ENCODE measurements at places on chromosomes 2 and 18. TPM values are rescaled to one million over a fixed set of nuclear protein-coding genes. Genes with fewer than 3 reads are reported as not detected.

- ATAC-seq = peak; percentile 86
These were observed 127.8 kb downstream of the FBXO15 start for GRCh38 chr18:74019864-74020263.

DNA sequence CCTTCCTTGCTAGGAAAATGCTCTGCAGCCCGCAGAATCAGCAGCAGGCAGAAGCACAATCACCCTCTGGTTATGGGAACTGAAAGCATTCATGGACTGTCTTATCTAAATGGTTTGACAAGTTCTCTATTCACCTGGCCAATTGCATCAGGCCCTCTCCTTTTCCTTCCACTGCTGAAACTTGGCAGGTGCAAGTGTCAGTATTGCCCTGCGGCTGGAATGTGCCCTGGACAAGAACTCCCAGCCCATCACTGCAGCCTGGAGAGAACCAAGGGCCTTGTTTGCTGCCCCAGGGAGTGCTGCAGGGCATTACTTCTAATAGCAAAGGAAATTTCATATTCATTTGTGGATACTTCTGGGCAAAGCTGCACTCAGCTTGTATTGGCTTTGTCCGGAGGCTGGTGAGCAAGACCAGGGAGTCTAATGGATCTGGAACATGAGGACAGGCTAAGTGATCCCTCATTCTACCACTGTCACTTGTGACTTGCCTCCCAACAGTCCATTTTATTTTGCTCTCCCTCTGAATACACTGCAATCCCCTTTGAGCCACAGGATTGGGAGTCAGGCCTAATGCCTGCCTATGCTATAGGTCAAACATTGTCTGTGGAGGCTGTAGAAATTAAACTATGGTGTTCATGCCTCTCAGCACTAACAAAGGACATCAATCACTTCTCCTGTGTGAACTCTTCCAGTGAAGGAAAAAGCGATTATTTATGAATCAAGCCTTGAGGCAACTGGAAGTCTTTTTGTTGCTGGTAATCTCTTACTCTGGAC is 116.9 kb downstream of the LYPD6B start:
- no peak for ATAC-seq

- ATAC-seq = no peak
These were observed 29.9 kb downstream of the CYP26B1 start for GRCh38 chr2:72117718-72118117.

- no peak for ATAC-seq
These were observed 28.0 kb upstream of the PMAIP1 start for GRCh38 chr18:59871711-59872362.

- peak; percentile 12 for ATAC-seq
These were observed 12.2 kb downstream of the CAPG start for GRCh38 chr2:85397925-85398331.

DNA sequence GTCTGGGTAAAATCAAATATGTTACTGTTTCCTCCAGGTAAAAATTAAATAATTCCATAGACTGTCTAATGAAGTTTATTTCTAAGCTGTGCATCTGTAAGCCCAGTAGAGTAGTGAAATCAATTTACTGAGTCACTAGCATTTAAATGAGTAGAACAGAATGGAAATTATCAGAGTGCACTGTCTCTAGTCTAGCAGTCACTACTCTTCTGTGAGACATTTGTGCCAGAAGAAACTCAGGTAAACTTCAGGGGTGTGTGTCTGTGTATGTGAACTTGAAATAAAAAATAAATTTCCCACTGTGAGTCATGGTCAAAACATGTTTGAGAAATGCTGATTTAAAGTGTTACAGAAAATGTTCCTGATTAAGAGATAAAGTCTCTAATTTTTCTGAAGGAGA is 146.4 kb downstream of the RIF1 start:
- ATAC-seq = no peak

DNA sequence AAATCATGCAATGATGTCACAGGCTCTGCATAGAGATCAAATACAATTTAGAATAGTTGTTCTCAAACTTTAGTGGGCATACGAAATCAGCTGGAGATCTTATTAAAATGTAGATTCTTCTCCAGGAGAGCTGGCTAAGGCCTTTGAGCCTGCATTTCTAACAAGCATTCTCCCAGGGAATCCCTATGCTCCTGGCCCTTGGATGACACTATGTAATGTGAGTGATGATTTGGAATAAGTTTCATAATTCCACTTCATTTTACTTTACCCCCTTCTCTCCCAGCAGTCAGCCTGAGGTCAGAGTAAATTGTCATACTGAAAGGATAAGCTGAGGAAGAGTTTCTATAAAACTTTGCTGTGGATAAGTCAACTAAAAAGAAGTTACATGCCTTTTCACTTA is 189.1 kb downstream of the UBE2E3 start:
- no peak for ATAC-seq

GRCh38 chr2:224142397-224143312 is 103.6 kb upstream of the SERPINE2 start:
- ATAC-seq = peak; percentile 54

LIMS3 gene
- total RNA-seq = not detected

GRCh38 chr2:190221429-190221828 is 98.2 kb downstream of the HIBCH start:
- ATAC-seq = no peak

- peak; percentile 27 for ATAC-seq
These were observed 32.2 kb downstream of the FTCDNL1 start for GRCh38 chr2:199818754-199819153.

DNA sequence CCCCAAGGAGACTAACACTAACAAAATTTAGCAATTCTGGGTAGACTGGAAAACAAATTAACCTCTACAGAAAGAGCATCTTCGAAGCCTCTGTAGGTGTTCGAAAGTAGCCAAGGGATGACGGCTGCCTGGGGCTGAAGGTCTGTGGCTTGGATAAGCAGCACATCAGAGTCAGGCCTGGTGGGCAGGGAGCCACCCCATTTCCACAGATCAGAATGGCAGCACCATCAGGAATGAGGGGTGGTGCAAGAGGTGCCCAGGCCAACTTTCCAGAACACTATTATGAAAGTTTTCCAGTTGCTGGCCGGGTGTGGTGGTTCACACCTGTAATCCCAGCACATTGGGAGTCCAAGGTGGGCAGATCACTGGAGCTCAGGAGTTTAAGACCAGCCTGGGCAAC is 57.9 kb downstream of the CABYR start:
- ATAC-seq = no peak

DNA sequence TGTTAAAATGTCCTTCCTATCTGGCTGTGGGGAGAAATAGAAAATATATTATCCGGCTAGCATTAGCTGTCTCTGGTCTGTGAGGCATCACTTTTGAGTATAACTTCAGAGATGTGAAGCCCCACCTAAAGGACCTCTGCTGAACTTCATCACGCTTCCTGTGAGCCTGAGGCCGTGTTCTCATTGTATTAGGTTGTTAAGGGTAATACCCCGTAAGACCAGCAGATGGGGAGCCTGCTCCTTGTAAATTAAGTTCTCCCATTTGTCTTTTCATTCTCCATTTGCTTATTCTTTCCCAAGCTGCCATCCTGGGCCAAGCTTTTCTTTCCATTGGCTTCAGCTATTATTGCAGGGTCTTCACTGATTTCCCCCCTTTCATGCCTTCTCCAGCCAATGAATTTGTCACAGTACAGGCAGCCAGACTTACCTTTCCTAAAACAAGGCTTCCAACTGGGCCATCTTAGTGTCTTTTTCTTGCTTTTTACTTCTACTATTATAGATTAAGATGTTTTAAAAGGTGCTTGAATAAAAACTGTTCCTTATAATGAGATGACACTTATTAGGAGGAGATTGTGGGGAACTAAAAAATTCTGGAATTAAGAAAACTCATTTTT is 12.4 kb downstream of the NIF3L1 start:
- peak; percentile 95 for ATAC-seq

DNA sequence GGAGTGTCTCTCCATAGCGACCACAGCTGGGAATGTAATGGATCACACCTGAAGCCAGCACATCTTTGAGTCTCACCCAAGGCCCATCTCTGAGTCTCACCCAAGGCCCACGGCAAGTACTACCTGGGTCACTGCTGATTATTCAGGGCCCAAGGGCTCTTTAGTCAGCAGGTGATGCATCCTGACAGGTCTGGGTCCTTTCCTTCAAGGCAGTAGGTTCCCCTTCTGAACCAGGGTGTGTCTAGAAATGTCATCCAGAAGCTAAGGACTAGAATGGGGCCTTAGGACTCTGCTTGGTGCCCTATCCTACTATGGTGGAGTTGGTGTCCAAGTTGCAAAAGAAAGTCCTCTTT is 248.1 kb downstream of the ZNF385B start:
- ATAC-seq = no peak

DNA sequence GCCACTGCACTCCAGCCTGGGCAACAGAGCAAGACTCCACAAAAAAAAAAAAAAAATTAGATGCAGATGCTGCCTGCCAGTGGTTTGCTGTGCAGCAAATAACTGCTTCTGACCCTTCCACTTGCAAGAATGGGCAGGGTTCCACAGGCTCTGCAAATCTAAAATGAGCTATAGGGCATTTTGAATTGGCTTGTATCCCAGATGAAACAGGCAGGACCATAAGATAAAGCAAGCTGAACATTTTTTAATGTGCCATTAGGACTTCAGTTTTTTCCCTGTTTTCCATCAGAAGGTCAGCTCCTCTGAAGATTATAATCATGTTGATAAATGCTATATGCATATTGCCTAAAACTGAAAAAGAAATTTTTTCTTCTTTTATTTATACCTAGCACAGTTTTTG is 15.7 kb upstream of the FZD7 start:
- no peak for ATAC-seq

GRCh38 chr2:207530160-207531031 is 634 bp downstream of the CREB1 start:
- no peak for ATAC-seq

TMEFF2 gene
- total RNA-seq = not detected

HAAO gene
- 4.1 TPM for total RNA-seq

DNA sequence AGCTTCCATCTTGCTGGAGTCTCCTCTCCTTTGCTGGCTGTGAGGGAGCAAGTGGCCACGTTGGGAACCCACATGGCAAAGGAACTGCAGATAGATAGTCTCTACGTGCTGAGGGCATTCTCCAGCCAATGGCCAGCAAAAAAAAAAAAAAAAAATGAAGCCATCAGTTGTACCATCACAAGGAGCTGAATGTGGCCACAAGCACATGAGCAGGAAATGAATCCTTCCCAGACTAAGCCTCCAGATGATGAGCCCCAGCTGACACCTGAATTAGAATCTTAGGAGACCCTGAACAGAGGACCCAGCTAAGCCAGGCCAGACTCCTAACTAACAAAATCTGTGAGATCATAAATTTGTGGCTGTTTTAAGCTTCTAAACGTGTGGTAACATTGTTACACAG is 57.9 kb downstream of the SPIRE1 start:
- ATAC-seq = no peak

ARL5A gene
- 55.7 TPM for total RNA-seq

GRCh38 chr18:2856547-2857170 is 9.9 kb downstream of the EMILIN2 start:
- no peak for ATAC-seq

DNA sequence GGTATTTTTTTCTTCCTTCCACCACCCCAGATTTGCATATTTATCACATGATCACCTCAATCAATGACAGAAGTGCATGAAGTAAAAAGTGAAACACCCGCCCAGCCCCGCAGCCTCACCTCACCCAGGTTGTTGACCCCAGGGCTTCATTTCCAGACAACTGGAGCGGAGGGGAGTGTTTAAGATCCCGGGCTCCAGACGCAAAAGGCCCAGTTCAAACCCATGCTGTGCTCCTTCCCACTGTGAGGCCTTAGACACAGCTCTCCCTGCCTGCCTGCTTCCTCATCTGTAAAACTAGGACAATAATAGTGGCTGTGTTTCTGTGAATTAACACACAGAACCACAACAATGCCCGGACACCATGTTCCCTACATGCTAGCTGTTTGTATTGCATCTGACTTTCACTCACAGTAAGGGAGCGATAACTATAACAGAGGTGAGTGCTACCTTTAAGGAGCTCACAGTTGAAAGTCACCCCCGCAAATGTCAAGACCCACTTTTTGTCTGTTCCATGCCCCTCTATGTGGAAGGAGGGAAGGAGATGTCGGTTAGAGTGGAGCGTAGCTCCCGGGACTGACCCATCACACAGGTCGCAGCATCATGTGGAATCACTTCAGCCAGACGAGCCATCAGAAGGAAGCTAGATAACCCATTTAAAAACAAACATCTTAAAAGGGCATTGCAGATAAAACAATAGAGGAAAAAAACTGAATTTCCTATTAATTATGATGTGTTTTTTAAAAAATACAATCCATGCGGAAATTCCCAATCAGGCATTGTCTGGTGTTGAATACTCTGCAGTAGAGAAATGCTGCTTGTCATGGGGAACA is 77.5 kb upstream of the DAPL1 start:
- ATAC-seq = no peak

LIMS4 gene
- total RNA-seq = 0.20 TPM

DNA sequence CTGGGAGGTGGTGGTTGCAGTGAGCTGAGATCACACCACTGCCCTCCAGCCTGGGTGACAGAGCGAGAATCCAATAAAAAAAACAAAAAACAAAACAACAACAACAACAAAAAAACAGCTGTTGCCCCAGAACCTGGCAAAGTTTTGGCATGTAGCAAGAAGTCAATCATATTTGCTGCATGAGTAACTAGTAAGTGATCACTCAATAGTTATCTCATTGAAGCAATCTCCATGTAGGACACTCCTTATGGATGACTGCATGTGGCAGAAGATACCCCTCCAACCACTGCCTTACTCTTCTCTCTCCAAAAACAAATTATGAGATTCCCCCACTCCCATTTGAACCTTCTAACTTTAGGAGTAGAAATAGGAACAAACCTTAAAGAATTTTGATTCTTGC is 113.7 kb downstream of the TTC27 start:
- ATAC-seq = no peak

LBX2 gene
- total RNA-seq = 0.32 TPM

DNA sequence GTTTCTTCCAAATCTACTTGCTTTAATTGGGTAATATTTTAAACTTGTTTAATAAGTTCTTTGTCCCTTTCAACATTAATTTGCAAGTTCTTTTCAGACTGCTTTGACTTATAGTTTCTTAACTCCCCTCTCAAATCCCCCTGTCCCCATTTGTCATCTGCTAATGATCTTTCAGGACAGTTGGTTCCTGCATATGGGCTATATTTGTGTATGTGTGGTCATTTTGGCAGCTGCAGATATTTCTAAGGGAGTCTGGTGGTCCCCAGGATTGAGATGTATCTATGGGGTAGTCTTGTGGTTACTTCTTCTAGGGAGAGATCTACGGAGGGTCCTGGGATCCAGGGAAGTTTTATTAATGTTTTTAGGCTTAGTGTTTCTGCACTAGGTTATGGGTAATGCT is 120.6 kb upstream of the SP3 start:
- no peak for ATAC-seq

PROKR1 gene
- not detected for total RNA-seq

DNA sequence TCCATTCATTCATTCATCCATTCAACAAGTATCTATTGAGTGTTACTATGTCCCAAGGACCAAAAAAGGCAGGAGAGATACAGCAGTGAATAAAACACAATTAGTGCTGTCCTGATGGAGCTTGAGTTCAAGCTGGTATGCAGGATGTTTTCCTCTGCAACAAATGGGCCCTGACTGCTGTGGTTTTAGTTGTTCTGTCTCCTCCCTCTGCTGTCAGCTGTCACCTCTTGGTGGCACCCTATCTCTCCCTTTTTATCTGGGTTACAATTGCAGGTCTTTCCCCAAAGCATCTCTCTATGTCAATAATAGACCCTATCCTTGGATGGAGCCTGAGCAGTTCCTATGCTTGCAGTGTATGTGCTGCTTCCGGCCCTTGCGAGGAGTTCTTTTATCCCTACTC is 304.8 kb downstream of the PDE11A start:
- no peak for ATAC-seq

HOXD12 gene
- total RNA-seq = not detected

All from esophagus mucosa (tissue), 1 donor.